Stimulated activated CD4-positive, alpha-beta T cell treated with anti-CD3 and anti-CD28 coated beads, Interleukin-2, amount 100 ng/mL, for 24 hours (primary cell): ENCODE measurements at places on chromosomes 6 and 20.

DNA sequence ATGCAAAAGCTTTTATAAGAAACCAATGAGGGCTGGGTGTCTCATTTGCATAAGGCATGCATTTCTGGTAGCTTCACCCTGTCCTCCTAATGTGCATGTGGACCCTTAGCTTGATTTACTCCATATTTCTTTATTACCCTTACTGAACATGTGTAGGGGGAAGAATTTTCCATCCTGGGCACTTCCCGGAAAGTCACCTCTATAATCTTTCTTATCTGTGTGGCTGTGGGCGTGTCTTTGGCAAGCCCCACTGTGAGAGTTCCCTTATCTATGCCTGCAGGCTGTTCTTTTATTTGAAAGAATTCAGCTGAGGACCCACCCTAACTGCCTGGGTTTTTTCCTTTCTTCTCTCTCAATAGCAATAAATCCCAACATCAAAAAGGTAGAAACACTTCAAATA, 627.8 kb downstream of the DOK5 start:
- no peak for DNase-seq

DNA sequence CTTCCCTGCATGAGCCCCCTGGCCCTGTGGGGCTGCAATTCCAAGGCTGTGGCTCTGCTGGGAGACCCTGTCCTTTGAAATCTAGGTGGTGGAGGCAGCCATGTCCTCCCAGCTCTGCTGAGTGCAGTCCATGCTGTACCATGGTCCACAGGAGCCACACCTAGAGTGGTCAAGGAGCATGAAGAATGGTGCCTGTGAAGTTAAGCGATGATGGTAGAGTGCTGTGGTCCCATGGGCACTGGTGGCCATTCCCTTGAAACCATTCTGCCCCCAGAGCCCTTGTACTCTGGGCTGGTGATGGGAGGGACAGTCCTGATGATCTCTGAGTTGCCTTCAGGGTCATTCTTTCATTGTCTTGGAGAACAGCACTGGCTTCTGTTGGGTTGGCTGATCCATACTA, 55.3 kb downstream of the EFCAB8 start:
- no peak for DNase-seq

DNA sequence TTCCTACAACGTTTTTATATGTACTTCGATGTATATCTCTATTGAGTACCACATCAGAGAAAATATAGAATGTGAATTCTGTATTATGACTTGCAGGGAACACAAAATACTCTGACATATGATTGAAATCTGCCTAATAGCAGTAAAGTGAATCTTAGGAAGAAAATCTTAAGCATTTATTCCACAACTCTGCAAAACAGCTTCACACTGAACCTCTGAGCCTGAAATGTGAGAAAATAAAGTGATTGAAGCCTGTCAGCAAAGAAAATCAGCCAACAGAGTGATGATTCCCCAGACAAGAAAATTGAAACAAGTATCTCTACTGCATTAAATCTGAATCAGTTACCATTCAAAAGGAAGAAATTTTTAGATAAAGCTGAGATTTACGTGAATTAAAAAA, 499.5 kb upstream of the RNF217 start:
- no peak for DNase-seq

DNA sequence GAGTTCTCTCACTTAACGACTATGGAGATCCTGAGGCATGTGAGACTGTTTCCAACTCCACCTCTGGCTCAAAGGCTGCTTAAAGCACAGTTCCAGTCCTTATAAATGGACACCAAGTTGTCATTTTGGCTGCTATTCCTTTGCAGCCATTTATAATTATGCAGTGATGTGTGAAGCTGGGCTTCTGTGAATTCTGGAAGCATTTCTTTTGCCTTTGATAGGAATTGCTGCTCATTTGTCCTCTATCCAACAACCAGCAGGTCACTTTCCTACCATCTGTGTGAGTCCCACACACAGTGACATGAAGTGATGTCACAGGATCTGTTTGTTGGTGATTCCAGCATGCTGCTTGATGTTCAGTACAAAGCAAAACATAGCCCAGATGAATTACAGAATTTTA, 28.5 kb upstream of the EFHC1 start:
- no peak for DNase-seq

GRCh38 chr20:39042279-39043150, 80.4 kb downstream of the DHX35 start:
- no peak for DNase-seq

- DNase-seq, result no peak
Measured at GRCh38 chr20:60453388-60454246, 495.4 kb downstream of the CDH26 start.

GRCh38 chr6:102127253-102127652, 733.7 kb downstream of the GRIK2 start:
- no peak for DNase-seq

GRCh38 chr20:62787321-62787720, 9.0 kb upstream of the MRGBP start:
- no peak for DNase-seq
